ENCODE measurements at places on chromosomes 3 and 15.

GRCh38 chr15:58532126-58532525, 100.3 kb downstream of the LIPC start:
- DNase-seq = no peak

DNA sequence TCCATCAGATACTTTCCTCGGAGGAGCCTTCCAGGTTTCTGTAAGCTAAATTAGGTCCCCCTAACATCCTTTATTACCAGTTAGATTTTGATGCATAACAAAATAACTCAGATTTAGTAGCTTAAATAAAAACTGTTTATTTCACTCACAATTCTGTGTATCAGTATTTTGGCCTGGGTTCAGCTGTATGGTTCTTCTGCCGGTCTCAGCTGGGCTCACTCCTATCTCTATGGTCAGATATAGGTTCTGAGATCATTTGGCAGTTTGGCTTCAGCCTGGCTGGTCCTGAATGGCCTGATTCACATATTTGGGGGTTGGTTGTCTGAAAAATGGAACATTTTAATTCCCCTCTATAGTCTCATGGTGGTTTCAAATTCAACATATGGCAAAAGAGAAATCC, 1125.3 kb downstream of the TBL1XR1 start:
- no peak for DNase-seq

DNA sequence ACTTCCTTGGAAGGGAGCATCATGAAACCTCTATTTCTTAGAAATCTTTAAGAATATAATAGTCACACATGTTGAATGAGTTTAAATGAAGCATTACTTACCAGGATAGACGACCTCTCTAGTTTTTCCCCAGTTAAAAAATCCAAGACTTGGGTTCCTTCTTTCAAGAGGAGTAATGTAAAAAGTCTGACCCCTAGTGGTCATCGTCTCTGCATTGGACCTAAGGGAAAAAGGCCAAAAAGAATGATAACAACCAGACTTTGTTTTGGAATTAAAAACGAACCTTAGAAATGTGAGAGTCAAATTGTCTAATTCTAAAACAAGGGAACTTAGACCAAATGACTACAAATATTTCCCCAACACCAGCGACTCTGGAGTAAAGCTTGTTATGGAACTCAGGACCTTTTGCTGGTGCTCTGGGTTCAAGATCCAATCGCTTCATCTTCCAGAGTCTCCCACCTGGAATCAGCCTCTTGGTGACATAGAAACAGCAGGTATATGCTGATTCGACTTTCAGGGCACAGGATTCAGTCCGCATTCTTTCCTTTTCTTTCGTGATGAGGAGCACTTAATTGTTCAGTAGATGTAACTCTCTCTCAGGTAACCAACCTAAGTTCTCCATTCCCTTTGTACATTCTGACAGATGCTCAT, 214.8 kb upstream of the TPRG1 start:
- DNase-seq = no peak

GRCh38 chr15:63701365-63701764, 104.2 kb downstream of the FBXL22 start:
- DNase-seq = no peak

- DNase-seq = no peak
Observed at GRCh38 chr3:101845425-101845824, 3.9 kb upstream of the NFKBIZ start.

GRCh38 chr3:112531358-112531781, 30.4 kb downstream of the ATG3 start:
- no peak for DNase-seq

- no peak for DNase-seq
Observed at GRCh38 chr3:156472684-156473083, 82.2 kb downstream of the SSR3 start.

DNA sequence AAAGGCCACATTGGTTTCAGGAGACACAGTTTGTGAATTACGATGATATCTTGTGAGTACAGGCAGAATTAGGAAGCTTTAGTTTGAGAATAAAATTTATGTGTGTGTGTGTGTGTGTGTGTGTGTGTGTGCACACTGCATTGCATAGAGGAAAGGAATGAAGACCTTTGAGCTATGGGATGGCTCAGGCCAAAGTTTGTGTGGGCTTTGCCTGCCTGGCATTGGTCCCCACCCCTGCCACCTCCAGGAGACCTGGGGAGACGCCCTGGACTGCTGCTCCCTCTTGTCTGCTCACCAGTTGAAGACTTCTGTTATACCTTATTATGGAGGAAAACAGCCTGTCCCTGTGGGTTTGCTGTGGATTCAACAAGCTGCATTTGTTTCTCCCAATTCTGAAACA, 37.2 kb downstream of the TIGIT start:
- DNase-seq = no peak

GRCh38 chr3:181631901-181632300, 79.8 kb upstream of the SOX2 start:
- no peak for DNase-seq

DNA sequence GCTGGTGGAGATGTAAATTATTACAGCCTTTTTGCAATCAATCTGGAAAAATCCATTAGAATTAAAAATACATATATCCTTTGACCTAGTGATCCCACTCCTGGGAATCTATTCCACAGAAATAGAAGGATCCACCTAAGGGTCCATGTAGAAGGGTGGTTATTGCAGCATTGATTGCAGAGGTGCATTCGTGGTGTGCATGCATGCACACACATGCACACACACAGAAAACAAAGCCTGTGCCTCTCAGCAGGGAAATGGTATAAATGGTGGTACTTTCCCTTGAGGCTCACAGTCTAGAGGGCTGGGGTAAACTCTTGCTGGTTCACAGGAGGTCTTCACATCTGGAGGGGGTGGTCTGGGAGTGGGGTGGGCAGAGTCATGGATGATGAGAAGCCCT, 19.4 kb upstream of the ADPGK start:
- no peak for DNase-seq

GRCh38 chr3:86865506-86865905, 125.4 kb downstream of the VGLL3 start:
- DNase-seq = no peak

GRCh38 chr3:56806407-56806806, 4.7 kb upstream of the ARHGEF3 start:
- DNase-seq = no peak

Data from activated T-cell treated with anti-CD3 and anti-CD28 coated beads, Interleukin-2, amount 50 U/mL, for 72 hours (primary cell).